ACHN (cell line): ENCODE measurements at places on chromosomes 4 and X.
A peak's percentile ranks its signal among the peaks of the same experiment; 100 is the strongest.

DNA sequence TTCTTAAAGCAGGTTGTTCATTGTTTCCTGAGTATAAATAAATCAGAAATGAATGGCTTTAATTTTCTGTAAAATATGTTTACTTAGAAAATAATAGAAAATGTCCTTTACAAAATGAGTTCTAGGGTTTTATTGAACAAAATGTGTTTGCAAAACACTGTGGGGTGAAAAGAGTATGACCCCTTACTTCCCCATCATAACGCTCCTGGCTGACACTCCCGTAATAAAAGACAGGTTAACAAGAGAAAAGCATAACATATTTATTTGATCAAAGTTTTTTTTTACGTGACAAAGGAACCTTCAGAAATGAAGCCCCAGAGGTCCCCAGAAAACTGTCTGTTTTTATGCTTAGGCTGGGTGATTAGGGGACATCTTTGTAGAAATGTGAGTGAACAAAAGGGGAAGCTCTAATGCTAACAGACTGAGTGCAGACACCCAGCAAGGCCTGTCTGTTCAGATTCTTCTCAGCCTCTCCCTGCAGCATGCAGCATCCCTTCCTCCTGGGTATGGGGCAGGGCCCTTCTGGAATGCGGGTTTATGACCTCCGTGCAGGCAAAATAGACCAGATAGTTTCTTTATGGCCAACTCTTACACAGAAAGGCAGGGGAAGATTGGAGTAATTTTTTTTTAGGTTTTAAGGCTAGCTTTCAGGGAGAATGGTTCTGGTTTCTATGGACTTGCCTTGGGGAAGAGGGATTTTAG is 26.1 kb downstream of the ZFP42 start:
- DNase-seq = no peak

- no peak for DNase-seq
Observed at GRCh38 chrX:9465380-9466123, 694 bp downstream of the TBL1X start.

GRCh38 chrX:17024886-17025285 is 78.4 kb downstream of the REPS2 start:
- DNase-seq = peak; percentile 59

GRCh38 chrX:143664302-143664701 is 28.4 kb upstream of the SLITRK4 start:
- DNase-seq = peak; percentile 12

GRCh38 chr4:169045862-169046584 is 36.0 kb upstream of the CBR4 start:
- no peak for DNase-seq

DNA sequence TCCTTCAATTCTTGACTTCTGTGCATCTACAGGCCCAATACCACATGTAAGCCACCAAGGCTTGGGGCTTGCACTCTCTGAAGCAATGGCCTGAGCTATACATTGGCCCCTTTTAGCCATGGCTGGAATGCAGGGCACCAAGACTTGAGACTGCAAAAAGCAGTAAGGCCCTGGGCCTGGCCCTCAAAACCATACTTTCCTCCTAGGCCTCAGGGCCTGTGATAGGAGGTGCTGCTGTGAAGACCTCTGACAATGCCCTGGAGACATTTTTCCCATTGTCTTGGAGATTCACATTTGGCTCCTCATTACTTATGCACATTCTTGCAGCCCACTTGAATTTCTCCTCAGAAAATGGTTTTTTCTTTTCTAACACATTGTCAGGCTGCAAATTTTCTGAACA is 68.5 kb upstream of the FSTL5 start:
- no peak for DNase-seq

DNA sequence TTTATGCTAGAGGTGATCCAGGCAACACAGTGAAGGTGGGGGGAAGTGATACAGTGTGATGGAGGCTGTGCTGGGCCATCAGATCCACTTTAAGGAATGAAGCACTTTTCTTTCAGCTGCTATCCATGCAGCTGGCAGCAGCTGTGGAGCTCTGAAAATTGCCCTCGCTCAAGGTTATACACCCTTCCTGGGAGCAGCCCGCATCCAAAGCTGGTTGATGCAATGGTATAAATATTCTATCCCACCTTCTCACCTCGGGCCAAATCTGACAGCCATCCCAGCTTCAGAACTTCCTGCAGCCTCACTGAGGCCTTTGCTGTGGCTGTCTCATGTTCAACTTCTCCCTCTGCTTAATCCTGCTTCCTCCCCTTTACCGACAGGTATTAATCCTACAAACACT is 18.6 kb downstream of the CXCL13 start:
- no peak for DNase-seq

DNA sequence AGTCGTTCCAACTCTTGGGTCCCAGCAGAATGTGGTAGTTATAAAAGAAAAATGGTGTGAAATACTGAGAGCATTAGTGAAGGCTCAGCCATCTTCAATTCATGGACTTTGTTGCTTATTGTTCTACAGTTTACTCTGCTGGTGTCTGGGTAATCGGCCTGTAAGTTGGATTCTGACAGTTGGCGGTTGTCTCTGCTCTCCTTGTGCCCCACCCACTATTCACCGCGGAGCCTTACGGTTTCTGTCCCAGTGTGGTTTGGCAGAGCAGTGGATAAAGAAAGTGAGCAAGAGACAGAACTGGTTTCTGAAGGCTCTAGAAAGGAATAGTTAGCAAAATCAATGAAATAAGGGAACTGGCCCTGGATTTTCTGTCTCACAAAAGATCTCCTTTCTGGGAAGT is 9.1 kb downstream of the LONRF3 start:
- no peak for DNase-seq

- DNase-seq = no peak
Observed at GRCh38 chr4:37749398-37749988, 63.3 kb upstream of the RELL1 start.

DNA sequence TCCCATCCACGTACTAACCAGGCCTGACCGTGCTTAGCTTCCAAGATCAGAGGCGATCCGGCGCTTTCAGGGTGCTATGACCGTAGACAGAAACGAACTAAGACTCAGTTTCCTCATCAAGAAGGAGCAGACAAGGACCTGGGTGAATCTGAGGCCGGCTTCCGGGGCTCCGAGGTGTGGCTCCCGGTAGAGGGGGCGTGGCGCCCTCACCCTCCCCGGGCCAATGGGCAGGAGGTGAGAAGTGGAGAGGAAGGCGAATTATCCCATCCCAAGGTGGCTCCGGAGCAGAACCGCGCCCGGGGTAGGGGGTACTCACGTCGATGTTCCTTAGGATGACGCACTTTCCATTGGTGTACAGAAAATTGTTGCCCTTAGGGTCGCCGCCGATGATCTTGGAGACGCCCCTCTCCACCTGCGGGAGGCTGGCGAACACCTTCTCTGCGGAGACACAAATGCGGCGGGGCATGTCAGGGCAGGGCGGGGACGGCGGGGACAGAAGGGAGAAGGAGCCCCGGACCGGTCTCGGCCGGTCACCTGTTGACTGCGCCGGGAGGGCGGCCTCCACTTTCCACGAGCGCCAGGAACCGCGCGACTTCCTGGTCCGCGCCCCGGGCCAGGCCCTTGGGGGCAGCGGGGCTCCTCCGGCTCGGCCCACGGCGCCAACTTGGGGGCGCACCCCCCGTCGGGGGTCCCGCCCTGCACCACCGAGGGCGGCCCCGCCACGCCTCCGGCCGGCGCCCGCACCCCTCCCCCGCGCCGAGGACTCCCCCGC is 616 bp downstream of the WDR1 start:
- peak; percentile 65 for DNase-seq

DNA sequence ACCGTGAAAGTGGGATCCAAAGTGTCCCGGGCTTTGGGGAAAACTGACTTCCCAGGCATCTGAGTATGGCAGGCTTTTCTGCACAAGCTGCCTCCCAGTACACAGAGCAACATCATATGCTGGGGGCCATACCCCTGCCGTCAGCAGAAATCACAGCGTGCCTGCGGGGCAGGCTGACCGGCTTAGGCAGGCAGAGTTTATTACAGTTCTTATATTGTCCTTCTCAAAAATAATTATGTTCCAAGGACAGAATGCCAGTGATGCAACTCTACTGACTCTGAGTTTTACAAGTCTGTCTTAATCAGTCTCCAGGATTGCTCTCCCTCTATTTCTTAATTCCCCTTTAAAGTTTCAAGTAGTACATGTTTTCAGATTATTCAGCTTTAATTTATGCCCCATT is 37.0 kb downstream of the IL21 start:
- DNase-seq = no peak

DNA sequence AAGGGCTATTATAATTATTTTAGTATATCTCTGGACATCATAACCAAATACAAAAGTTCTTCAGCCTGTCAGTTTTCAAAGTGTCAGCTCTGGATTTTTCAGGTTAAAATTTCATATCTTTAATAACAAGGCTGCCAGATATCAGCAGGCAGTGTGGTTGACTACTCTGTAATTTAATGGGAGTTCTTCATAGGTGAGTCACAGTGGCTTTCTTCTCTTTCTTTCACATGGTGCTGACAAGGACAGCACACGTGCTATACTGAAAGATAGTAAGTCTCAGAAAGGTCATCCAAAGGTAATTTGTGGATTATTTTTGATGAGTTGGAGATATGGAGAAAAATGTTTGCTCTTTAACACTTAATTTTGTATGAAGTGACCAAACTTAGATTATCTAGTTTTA is 43.2 kb downstream of the GALNT7 start:
- peak; percentile 88 for DNase-seq

DNA sequence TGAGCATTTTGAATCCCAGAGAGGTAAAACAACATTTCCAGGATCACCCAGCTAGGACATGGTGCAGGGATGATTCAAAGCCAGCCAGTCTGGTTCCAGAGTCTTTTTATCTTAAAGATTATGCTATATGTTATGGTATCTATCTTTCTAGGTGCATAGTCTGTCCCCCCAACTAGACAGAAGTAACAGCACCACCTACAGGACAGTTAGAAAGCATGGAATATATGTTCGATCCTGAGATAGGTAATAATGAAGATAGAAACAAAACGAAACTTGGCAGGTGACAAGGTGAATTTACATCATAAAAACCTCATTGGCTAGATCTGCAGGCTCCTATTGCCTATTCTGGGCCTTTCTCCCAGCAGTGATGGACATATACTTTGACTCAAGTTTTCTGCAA is 723.2 kb downstream of the SMARCA1 start:
- DNase-seq = peak; percentile 9

GRCh38 chr4:154018659-154019058 is 229.8 kb upstream of the SFRP2 start:
- DNase-seq = no peak

DNA sequence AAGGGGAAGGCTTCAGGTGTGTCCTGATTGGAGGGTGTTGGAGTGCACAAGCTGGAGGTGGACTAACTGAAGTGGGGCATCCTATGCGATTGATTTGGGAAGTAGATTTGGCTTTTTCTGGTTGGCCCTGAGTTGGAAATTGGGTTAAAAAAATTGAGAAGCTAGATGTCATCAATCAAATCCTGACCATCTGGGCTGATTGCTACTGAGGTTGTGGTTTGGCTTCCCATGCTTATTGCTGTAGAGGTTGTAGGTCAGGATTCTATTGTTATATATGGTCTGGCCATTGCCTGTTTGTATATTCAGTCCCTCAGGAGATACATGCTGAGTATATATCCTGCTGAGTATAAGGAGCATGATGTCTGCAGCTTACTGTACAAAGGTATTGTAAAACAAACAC is 7.7 kb upstream of the ZNF81 start:
- DNase-seq = no peak

DNA sequence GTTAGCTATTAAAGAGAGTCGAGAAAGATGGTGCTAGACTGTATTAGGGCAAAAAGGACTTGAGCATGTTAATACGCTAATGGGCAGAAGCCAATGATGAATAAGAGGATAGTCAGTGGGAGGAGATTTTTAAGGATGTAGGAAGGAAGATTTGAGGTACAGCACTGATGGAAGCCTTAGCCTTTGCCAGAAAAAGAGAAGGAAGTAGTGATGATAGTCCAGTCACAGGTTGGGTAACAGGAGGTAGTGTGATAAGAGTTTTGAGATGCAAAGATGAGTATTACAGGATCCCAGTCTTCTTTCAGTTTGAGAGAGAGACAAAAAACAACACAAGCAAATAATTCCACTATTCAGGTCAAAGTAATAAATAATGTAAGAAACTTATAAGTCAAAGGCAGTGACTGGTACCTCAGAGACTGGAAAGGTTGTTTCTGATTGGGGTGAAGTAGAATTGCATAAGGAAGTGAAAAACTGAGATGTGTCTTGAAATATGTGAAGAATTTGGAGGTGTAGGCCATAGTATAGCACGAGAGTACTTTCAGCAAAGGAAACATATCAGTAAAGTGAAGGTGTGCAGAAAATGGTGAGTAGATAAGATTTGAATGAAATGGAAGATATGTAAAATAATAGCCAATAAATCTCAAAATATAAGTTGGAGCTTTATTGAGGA is 22.1 kb upstream of the NDNF start:
- no peak for DNase-seq

GRCh38 chrX:152136312-152136711 is 2.1 kb downstream of the MAGEA10 start:
- no peak for DNase-seq

GRCh38 chr4:2929469-2929868 is 33.7 kb downstream of the NOP14 start:
- DNase-seq = no peak

DNA sequence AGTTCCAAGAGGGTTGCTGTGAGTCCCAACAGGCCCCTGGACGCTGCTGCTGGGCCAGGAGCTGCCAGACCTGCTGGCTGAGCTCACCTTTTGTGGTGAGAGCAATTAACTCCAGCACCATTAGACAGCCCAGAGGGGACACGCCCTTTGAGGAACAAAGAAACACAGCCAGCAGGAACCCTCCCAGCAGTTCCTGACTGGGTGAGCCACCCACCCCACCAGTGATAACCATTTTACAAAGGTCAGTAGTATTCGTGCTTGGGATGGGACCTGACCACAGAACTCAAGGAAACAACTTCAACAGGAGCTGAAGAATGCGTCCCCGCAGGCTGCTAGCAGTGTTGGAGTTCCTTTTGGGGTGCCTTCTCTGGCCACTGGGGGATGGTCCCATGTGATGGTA is 38.8 kb upstream of the AFAP1 start:
- DNase-seq = no peak

- DNase-seq = no peak
Observed at GRCh38 chrX:23668335-23668734, 1.0 kb downstream of the PRDX4 start.

DNA sequence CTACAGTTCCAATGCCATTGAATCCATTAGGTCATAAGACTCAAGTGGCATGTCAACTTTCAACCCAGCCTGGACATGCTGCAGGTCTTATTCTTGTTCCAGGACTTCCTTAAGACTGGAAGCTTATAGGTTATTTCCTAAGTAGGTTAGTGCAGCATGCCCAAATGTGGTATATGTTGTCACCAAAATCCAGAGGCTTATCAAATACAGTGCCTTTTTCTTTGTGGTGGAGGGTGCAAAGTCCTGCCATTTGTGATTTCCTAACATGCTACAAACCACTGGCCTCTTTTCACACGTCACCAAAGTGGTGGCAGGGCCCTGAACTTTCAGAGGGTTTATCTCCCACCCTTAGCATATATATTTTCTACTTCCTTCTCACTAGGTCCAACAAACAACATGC is 9.7 kb upstream of the TMEM184C start:
- DNase-seq = no peak

GRCh38 chr4:125547836-125548235 is 233.1 kb downstream of the FAT4 start:
- no peak for DNase-seq

- DNase-seq = peak; percentile 54
Observed at GRCh38 chr4:176340871-176341685, 21.3 kb downstream of the SPCS3 start.

- no peak for DNase-seq
Observed at GRCh38 chr4:96120206-96120605, 280.3 kb downstream of the PDHA2 start.
